ENCODE measurements at places on chromosomes 2 and 18.

- H3K27me3 ChIP-seq: no peaks in the 10 kb centered on the region
- no peak overlapping the region for H3K4me3 ChIP-seq
- DNase-seq: no peak
- no peaks in the 10 kb centered on the region for H3K36me3 ChIP-seq
- H3K4me1 ChIP-seq: peaks cover 5% of the 10 kb centered on the region
- H3K27ac ChIP-seq: no peak overlapping the region
Measured at GRCh38 chr2:112626604-112627059, 19.1 kb upstream of the SLC20A1 start.

DNA sequence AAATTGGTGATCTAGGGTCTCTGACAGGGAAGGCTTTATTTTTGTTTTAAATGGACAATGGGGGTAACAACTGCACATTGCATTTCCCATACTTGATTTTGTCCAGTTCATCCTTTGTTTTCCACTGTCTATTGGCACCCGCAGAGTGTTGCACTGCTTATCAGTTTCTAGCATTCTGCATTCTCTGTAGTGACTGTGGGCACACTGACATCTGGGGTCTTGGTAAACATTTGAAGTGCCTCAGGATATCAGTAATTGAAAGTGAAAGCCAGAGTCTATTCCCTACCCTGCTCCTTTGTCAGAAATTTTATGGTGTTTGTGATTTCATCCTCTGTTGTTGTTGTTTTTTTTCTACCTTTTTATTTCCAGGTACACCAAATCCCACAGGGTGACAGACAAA is 132.1 kb upstream of the EPC2 start:
- H3K27ac ChIP-seq: no peak overlapping the region
- no peak overlapping the region for H3K4me3 ChIP-seq
- H3K27me3 ChIP-seq: no peaks in the 10 kb centered on the region

- no peak for DNase-seq
- H3K27me3 ChIP-seq: no peaks in the 10 kb centered on the region
- no peak overlapping the region for H3K4me3 ChIP-seq
- H3K4me1 ChIP-seq: no peaks in the 10 kb centered on the region
Measured at GRCh38 chr2:69762513-69763494, 20.9 kb downstream of the ANXA4 start.

- H3K4me3 ChIP-seq: no peak overlapping the region
- H3K36me3 ChIP-seq: no peaks in the 10 kb centered on the region
- no peaks in the 10 kb centered on the region for H3K4me1 ChIP-seq
- DNase-seq: no peak
- H3K27ac ChIP-seq: no peak overlapping the region
Measured at GRCh38 chr2:12296915-12297314, 419.8 kb upstream of the TRIB2 start.

DNA sequence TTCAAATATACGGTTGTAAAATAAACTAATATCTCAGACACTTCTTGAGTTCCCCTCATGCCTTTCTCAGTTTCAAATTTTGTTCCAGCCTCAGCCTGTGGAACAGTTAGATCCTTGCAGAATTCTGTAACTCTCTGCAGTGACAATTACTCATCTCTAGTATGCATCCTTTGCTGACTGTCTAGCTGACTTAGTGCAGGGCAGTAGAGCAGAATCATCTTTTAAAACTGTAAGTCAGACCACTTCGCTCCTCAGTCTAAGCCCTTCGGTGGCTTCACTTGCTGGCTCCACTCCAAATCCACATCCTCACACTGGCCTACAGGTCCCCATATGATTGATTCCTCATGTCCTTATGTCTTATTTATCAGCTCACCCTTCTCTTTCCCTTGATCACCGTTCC is 164.1 kb upstream of the ZSWIM2 start:
- DNase-seq: no peak
- no peak overlapping the region for H3K27ac ChIP-seq
- no peak overlapping the region for H3K4me3 ChIP-seq

DNA sequence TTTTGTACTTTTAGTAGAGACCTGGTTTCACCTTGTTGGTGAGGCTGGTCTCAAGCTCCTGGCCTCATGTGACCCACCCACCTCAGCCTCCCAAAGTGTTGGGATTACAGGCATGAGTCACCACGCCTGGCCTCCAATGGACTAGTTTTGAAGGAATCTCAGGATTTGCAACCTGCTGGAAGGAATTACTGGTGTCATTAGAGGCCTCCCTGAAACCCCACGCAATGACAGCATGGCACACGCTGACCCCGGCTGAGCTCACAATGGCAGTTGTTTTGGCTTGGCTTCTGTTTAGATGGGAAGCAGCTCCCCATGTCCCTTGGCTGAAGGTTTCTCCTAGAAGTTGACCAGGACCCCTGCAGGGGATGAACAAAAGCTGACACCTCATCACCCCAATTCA is 23.1 kb upstream of the COPS8 start:
- no peaks in the 10 kb centered on the region for H3K4me1 ChIP-seq
- no peak overlapping the region for H3K4me3 ChIP-seq
- H3K27ac ChIP-seq: no peak overlapping the region
- DNase-seq: no peak

GRCh38 chr2:26459991-26460612 is 17.8 kb downstream of the OTOF start:
- peak; percentile 45 for DNase-seq
- H3K27ac ChIP-seq: no peak overlapping the region
- H3K27me3 ChIP-seq: no peaks in the 10 kb centered on the region
- H3K36me3 ChIP-seq: no peaks in the 10 kb centered on the region
- peaks cover 1% of the 10 kb centered on the region for H3K4me1 ChIP-seq

DNA sequence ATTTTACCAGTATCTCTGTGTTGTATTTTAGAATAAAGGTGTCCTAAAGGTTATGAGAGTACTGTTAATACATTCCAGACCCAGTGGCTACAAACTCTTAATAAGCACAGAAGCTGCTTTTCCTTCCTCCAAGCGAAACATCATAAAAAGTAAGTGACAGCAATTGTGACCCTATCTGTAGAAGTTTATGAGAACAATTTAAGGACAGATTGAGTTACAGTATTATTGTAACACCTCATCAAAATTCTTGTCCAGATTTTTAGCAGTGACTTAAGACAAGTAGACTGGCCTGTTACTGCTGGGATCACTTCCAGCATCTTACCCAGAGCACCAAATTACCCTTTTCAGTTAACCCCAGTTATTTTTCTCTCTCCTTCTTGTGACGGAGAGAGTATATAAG is 154.6 kb downstream of the ERBB4 start:
- H3K27ac ChIP-seq: no peak overlapping the region
- H3K36me3 ChIP-seq: no peaks in the 10 kb centered on the region
- H3K27me3 ChIP-seq: no peaks in the 10 kb centered on the region
- DNase-seq: no peak
- no peaks in the 10 kb centered on the region for H3K4me1 ChIP-seq

DNA sequence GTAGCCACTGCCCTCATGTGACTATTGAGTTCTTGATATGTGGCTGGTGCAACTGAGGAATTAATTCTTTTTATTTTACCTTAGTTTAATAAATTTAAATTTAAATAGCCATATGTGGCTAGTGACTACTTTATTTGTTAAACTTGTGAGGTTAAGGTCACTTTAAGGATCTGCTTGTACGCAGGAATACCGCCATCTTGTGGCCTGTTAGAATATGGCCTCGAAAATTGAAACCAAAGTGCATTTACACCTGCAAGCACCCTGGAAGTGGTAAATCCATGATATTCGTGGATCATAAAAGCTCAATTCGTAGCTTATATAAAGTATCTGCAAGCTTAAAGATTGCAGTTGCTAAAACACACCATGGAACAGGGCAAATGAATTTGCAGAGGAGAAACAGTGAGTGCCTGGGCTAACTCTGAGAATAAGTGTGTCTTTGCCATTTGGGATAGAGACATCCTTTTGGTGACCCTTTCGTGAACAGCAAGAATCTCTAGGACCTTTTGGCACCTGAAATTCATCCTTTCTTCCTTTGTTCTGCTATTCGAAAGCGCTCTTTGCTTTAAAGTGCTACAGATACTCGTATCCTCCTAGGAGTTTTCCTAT is 59.9 kb upstream of the REG3A start:
- no peak overlapping the region for H3K27ac ChIP-seq
- H3K4me1 ChIP-seq: no peaks in the 10 kb centered on the region
- H3K27me3 ChIP-seq: no peaks in the 10 kb centered on the region
- no peak overlapping the region for H3K4me3 ChIP-seq
- DNase-seq: no peak

DNA sequence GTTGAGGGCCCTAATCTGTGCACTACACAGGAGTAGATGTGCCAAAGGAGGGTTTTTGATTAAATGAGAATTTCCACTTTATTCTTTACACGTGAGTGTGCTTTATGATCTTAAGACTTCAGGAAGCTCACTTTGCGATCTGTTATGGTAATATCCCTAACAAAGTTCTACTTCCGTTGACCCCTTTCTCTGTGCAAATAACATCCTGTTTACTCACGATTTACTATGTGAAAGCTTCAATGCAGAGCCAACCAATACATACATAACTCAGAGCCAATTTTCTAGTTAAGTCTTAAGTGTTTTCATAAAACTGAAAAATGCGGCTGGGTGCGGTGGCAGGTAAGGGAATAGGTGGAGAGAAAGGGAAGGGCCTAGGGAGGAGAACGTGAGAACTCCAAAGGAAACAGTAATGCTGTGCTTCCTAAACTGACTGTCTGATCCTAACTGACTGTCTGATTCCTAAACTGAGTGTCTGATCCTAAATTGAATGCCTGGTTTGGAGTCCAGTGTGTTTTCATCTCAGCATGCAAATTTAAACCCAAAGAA is 87.6 kb downstream of the PLCL1 start:
- H3K4me3 ChIP-seq: no peak overlapping the region
- no peak overlapping the region for H3K27ac ChIP-seq
- H3K27me3 ChIP-seq: no peaks in the 10 kb centered on the region
- peaks cover 2% of the 10 kb centered on the region for H3K4me1 ChIP-seq
- H3K36me3 ChIP-seq: no peaks in the 10 kb centered on the region
- no peak for DNase-seq
